GM19239 (cell line): ENCODE measurements at places on chromosomes 13 and 19.

GRCh38 chr19:28012361-28012760, 1200.6 kb downstream of the UQCRFS1 start:
- no peak for DNase-seq

DNA sequence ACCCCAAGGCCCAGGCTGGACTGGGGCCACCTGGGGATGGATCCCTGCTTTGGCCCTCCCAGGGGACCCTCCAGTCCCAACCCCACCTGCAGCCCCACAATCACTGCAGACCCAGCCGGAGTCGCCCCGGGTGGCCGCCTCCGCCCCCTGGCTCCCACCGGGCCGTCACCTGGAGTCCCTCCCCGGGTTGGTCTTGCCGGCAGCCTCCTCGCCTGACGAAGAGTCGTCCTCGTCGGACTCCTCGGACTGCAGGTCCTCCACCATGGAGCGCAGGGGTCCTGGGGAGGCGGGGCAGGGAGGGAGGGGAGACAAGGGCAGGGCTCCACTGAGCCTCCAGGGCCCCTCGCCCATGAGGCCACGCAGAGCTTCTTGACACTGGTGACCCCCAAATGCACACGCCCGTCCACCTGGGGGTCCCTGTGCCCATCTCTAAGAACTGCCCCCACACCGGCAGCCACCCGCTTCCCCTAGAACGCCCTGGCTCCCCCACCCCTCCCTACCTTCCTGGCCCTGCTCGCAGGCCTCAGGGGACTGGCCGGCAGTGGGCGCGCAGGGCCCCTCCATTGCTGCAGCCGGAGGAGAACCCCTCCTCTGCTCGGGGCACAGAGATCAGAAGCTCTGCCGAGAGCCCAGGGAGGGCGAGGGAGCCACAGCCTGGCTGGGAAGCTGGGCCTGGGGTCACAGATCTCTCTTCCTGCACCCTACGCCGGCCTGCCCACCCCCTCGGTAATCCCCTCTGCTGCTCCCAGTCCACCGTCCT, 63.4 kb downstream of the MLLT1 start:
- no peak for DNase-seq

GRCh38 chr13:23570099-23570920, at the start of gene TNFRSF19:
TNFRSF19 (plus strand) TSS chr13:23570412; CDS start chr13:23590184, 19,772 bp downstream.
- DNase-seq = no peak

GRCh38 chr19:48818234-48818820, 7.5 kb upstream of the BCAT2 start:
- DNase-seq = no peak

DNA sequence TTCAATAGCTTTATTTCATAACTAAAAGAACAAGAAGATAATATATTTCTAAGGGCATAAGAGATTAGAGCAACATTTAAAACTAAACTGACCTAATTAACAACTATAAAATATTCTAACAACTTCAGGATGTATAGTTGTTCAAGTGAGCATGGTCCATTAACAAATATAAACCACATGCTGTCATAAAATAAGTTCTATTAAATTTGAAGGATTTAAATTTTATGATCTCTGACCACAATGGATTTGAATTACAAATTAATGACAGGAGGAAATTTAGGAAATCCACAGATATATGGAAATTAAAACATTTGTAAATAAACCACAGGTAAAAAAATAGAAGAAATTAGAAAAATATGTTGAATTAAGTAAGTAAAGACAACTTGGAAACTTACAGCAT, 196.5 kb upstream of the PCDH20 start:
- DNase-seq = no peak

- DNase-seq = peak; percentile 24
Measured at GRCh38 chr13:59734393-59734792, 429.3 kb downstream of the DIAPH3 start.

GRCh38 chr13:111346101-111346680, 25.7 kb downstream of the TEX29 start:
- no peak for DNase-seq

- no peak for DNase-seq
Measured at GRCh38 chr19:18464646-18465045, 26.7 kb upstream of the ISYNA1 start.

GRCh38 chr13:47853236-47853635, 147.8 kb downstream of the SUCLA2 start:
- no peak for DNase-seq

DNA sequence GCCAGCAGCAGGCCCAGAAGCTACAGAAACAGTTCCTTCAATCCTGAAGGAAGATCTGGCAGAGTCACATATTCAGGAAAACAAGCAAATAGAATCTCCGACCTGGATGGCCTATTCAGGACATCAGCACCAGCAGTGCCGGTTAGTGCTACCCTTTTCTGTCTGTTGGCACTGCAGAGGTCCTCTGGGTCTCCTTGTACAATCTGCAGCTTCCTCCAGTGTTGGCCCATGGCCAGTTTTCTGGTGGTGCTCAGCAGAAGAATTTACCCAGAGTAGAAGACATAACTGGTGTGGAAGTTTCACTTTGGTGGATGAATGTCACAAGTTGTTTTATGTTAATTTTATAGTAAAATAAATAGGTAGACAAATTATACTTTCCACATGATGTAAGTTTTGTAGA, 498.1 kb downstream of the COG6 start:
- DNase-seq = no peak

GRCh38 chr13:44259045-44260027, 114.3 kb upstream of the SERP2 start:
- peak; percentile 25 for DNase-seq

GRCh38 chr19:31715249-31715945, 366.2 kb upstream of the TSHZ3 start:
- DNase-seq = no peak

GRCh38 chr13:66341635-66342377, 888.3 kb downstream of the PCDH9 start:
- DNase-seq = no peak

DNA sequence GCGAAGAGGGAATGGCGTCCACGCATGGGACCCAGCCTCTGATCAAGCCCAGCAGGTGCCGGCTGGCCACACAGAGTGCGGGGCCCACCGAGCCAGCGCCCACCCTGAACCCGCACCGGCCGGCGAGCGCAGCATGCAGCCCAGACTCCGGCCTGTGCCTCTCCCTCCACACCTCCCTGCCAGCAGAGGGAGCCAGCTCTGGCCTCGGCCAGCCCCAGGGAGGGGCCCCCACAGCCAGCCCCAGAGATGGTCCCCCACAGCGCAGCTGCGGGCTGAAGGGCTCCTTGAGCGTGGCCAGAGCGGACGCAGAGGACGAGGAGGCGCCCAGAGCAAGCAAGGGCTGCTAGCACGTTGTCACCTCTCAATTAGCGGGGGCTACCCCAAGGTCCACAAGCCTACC, 904.5 kb downstream of the SLITRK6 start:
- no peak for DNase-seq

GRCh38 chr13:114112231-114112825, 20.1 kb downstream of the RASA3 start:
- DNase-seq = no peak

DNA sequence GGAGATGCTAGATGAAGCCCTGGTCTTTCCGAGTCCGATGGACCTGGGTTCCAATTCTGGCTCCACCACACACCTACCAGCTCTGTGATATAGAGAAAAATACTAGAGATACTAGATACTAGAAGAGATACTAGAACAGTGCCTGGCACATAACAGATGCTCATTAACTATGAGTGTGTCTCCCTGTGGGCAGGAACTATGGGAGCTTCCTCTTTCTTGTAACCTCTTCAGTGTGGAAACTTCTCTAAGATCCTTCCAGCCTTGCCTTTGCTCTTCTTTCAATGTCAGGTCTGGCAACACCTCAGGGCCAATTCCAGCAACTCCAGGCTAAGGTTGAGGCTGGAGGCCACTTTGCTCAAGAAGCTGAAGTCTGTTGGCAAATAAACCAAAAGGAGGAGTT, 143.9 kb downstream of the KATNAL1 start:
- DNase-seq = no peak

GRCh38 chr19:35000647-35001501, 751 bp downstream of the GRAMD1A start:
- DNase-seq = peak; percentile 43

GRCh38 chr19:53982001-53982451, 9.4 kb upstream of the CACNG6 start:
- no peak for DNase-seq

GRCh38 chr13:70380809-70381208, 272.6 kb upstream of the KLHL1 start:
- DNase-seq = no peak

GRCh38 chr13:105368781-105369180, 1166.7 kb downstream of the EFNB2 start:
- DNase-seq = no peak

DNA sequence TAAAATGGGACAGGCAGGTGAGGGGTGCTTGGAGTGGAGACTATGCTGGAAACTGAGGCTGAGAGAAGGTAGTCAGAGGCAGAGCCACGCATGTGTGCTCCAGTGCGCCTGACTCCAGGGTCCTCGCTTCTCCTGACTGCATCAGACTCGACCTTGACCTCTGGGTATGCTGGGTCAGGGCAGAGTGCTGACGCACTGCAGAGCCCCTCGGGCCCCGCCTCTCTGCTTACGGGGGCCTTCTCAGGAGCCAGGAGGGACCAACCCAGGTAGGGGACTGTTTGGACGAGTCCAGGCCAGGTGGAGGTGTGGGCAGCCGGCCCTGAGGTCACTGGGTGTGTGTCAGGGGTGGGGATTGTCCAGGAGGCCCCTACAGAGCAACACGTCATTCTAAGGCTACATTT, 22.9 kb upstream of the SLC7A10 start:
- no peak for DNase-seq

GRCh38 chr13:59274958-59275727, 888.6 kb downstream of the DIAPH3 start:
- DNase-seq = no peak

DNA sequence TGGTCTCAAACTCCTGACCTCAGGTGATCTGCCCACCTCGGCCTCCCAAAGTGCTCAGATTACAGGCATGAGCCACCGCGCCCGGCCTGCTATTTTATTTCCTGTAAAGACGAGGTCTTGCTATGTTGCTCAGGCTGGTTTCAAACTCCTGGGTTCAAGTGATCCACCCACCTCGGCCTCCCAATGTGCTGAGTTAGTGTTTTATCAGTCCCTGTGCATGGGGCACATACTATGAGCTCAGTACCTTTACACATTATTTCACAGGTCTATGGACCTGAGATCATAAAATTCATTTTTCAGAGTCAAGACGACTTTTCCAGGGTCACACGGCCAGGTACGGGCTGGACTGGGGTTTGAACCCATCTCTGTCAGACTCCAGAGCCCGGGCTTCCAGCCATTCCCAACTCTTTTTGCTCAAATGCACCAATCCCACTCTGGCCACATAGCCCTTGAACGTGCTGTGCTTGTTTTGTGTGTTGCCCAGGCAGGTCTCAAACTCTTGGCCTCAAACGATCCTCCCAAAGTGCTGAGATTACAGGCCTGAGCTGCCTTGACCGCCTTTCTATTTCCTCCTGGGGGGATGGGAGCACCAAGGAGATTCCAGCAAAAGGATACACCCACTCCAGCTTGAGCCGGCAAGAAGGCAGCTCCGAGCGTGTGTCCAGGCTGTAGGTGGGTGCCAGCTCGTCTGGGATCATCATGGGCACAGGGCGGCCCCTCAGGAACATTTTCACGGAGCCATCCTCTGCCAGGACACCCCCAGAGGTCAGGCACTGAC, 1.1 kb downstream of the EML2 start:
- no peak for DNase-seq

GRCh38 chr13:46552889-46553520, at the start of gene LRCH1:
LRCH1 (plus strand) TSS chr13:46553170; CDS start chr13:46553397, 227 bp downstream.
- peak; percentile 79 for DNase-seq

DNA sequence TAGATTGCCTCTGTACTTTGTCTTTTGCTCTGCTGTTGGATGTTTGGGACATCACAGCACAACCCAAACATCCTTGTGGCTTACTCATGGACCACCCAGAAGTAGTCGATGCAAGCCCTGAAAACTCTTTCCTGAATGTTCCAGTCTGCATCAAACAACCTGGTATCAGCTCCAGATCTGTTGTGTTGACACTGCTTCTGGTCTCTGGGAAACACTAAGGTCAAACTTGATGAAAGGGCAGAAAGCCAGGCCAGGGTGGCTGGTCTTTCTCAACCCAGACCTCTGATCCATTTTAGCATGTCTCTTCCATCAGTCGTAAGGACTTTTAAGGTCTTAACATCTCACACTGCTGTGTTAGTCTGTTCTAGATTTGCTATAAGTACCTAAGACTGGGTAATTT, 265.7 kb downstream of the ZNF536 start:
- DNase-seq = no peak

GRCh38 chr19:45119582-45119981, 26.6 kb downstream of the PPP1R37 start:
- no peak for DNase-seq

DNA sequence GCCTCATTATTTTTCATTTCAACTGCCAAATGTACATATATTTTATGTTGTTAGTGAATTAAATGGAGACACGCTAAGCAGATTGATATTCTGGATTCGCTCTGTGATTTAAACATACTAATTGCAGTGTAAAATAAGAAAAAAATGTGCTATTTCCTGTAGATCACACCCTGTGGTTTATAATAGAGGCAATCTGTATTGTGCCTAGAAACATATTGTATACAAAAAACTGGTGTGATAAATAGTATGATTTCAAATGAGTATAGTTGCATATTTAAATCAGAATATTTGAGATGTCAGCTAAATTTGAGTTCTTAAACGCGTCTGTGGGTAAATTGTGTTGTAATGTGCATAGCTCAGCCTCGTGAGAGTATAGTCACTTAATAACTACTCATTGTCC, 643.9 kb downstream of the TBC1D4 start:
- no peak for DNase-seq

GRCh38 chr13:80873589-80873988, 532.7 kb upstream of the SPRY2 start:
- DNase-seq = no peak

DNA sequence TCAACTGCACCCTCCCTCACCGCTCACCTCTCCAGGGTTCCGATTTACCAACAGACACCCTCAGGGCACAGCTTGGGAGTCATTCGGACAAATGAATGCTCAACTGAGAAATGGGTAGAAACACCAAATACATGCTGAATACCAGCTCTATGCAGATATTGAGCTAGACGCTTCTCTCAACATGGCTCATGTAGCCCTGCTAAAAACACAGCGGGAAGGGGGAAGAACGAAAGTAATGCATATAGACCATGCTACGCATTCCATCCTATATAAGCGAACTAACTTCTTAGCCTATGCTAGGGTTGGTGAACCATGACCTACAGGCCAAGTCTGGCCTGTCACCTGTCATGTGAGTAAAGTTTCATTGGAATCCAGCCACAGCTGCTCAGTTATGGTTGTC, 304.0 kb downstream of the UQCRFS1 start:
- no peak for DNase-seq

GRCh38 chr13:75689686-75690085, 53.6 kb downstream of the LMO7 start:
- DNase-seq = no peak

DNA sequence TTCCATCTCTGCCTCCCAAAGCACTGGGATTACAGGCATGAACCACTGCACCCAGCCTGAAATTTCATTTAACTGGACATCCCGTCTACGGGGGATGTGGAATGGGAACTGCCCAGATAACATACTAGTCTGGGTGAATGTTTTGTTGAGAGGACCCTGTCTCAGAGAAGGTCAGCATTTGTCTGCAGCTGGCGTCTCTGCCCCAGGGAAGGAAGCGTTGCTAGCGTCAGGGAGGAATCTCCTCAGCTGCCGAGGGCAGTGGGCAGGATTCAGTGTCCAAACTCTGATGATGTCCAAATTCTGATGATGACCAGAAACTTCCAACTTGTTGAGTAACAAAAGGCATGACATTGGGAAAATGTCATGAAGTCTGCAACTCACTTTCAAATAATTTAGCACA, 3.1 kb downstream of the NXNL1 start:
- no peak for DNase-seq
